ENCODE measurements at places on chromosomes 3 and 15. TPM values are rescaled to one million over a fixed set of nuclear protein-coding genes. Genes with fewer than 3 reads are reported as not detected.

GRCh38 chr3:154105218-154105975, 15.8 kb upstream of the ARHGEF26 start:
- no peak for DNase-seq

DNA sequence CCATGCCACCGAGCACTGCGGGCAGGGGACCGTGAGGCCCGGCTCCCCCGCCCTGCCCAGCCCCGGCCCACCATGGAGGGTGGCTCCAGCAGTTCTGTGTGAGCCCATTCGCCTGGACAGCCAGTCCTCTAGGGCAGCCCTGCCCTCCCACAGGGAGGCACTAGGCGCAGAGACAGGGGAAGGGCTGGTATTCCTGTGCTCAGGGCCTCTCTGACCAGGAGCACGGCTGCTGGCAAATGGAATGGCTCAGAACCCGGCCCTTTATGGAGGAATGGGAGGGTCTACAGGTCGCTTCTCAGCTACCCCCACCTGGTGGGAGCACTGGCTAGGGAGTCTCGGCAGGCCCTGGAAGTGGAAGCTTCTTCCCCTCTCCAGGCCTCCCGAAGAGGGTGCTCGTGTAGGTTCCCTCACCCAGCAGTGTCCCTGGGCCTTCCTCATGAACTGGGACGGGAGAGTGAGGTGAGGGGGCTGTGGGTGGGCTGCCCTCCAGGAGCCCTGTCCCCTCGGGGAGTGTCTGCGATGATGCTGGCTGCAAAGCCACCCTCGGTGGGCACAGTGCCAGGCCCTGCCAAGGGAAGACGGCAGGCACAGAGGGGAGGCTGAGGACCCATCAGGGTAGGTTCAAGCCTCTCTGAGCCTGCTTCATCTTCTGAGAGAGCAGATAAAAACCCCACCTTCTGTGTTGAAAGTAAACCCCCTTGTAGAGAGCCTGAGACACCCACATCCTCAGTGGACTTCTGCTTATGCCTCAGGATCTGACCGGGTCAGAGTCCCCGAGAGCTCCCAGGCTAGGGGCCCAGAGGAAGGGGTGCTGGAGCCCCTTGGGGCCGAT, 1.5 kb downstream of the MELTF start:
- DNase-seq, result no peak

Gene SIDT1
- 3.2 TPM for total RNA-seq

- DNase-seq, result peak; percentile 84
These were observed at the start of gene APOD for GRCh38 chr3:195583831-195584542. TSS of gene APOD (minus strand) at chr3:195583940. CDS start at chr3:195579461, 4,479 bp downstream.

DNA sequence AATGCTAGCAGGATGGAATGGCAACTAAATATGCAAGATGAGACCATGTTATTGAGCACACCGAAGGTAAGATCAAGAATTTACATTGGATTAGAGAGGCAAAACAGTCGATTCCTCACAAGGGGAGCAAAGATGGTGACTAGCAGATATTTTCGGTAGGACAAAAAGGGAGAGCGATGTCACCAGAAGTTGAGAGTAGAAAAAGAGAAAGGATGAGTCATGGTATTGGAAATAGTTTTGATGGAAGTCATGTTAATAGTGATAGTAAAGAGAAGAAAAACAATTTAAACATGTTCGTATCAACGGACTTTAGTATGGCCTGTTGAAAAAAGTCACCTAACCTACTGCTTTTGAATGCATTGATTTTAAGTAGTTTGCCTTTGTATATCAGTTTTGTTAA, 55.0 kb downstream of the UBE2E2 start:
- DNase-seq, result no peak

GRCh38 chr15:36185438-36185837, 394.0 kb upstream of the CDIN1 start:
- DNase-seq, result no peak

Gene TMEM158
- 0.98 TPM for total RNA-seq

DNA sequence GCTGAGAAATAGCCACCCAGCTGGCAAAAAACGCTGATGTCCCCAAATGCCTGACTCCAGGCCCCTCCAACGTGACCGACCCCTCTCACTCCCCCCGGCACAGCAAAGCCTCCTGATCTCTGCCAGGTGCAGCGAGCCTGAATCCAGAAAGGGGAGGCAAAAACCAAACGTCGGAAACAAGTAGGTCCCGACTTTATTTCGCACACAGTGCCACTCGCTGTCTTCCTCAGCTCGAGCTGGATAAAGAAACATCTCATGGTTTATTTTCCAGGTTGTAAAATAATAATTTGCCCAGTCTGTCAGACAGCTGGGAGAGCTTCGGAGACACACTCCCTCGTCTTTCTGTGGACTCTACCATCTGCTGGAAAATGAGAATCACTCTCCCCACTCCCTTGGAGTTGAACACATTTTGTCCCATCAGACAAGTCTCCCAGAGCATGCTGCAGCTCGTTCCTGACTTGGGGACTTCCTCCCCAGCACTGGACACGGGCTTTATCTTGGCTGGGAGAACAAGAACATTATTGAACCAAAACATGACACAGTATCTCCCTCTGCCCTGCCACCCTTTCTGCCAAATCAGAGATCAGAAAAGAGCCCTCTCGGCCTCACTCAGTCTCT, 142.8 kb downstream of the NUP210 start:
- DNase-seq, result no peak

- no peak for DNase-seq
These were observed 39.3 kb downstream of the EDEM1 start for GRCh38 chr3:5226783-5227182.
